ENCODE measurements at places on chromosomes 2 and 18. TPM values are rescaled to one million over a fixed set of nuclear protein-coding genes. Genes with fewer than 3 reads are reported as not detected.

- H3K27me3 ChIP-seq, result no peaks in the 10 kb centered on the region
- H3K4me1 ChIP-seq, result no peaks in the 10 kb centered on the region
These were observed 372.5 kb upstream of the KLHL29 start for GRCh38 chr2:23012499-23012898.

- no peak for DNase-seq
- H3K27me3 ChIP-seq, result no peaks in the 10 kb centered on the region
- no peak overlapping the region for H3K27ac ChIP-seq
These were observed 43.4 kb upstream of the DSC1 start for GRCh38 chr18:31206071-31206470.

DNA sequence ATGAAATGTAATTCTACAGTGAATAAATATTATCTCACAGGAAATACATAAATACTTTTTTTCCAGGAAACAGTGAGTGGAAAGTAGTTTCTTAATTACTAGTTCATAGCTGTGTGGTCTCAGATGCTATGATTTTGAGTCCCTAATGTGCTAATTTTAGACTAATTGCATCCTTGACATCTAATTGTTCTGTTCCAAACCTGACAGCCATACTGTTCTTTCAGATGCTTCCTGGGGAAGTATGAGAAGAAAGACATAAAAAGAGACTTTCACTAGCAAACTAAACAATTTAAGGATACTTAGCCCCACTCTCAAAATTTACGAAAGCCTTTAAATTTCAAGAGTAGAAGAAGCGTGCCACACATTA lies 350.9 kb upstream of the CDH20 start:
- no peak overlapping the region for H3K4me3 ChIP-seq
- H3K27ac ChIP-seq, result no peak overlapping the region
- H3K27me3 ChIP-seq, result no peaks in the 10 kb centered on the region
- DNase-seq, result no peak

GRCh38 chr2:138321458-138321857 lies 180.1 kb upstream of the SPOPL start:
- no peaks in the 10 kb centered on the region for H3K36me3 ChIP-seq
- no peak overlapping the region for H3K4me3 ChIP-seq
- DNase-seq, result no peak
- H3K27ac ChIP-seq, result no peak overlapping the region

DNA sequence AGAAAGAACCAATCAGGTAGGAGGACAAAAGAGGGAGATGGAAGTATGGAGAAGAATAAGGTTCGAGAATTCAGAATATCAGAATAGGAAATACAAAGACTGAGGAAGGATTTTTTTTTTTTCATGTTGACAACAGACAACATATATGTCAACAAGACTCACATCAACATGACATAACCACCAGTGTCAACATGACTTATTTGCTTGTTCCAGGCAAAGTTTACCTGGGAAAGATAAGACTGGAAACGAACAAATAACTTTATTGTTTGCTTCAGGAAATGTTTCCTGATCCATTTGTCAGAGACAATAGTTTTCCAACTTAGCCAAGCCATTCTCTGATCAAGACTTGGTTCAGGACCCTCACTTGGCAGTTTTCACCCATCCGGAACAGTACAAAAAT lies 321.9 kb upstream of the NETO1 start:
- no peaks in the 10 kb centered on the region for H3K36me3 ChIP-seq
- H3K4me1 ChIP-seq, result no peaks in the 10 kb centered on the region
- no peak overlapping the region for H3K27ac ChIP-seq
- no peak for DNase-seq

DNA sequence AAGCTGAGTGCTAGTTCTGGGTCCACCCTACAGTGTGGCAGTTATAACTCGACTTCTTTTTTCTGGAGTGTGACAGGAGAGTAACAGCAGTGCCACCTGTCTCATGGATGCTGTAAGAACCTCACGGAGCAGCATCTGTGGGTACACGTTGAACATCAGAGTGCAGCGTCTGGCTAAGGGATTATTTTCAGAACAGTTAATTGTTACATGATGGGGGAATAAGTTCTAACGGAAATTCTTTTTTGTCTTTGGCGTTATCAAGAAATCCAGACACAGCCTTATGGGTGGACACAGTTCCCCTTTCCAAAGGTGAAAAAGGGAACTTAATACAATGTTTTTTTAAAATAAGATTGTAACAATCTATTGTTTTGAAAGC lies 28.3 kb upstream of the TOGARAM2 start:
- H3K27me3 ChIP-seq, result no peaks in the 10 kb centered on the region
- no peak for DNase-seq
- H3K4me3 ChIP-seq, result no peak overlapping the region
- H3K36me3 ChIP-seq, result peaks cover 15% of the 10 kb centered on the region

DNA sequence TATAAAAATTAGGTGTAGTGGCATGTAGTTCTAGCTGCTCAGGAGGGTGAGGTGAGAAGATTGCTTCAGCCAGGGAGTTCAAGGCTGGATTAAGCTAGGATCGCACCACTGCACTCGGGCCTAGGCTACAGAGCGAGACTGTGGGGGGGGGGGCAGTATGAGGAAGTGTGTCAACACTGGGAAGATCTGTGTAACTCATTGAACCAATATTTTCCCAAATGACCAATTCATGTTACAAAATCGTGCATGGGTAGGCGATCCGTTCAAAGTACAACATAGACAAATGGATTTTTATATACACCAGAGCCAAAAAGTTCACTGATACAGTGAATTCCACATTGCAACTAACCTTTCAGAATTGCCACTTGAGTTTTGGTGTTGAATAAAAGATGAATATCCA lies 8.1 kb downstream of the SMAD4 start:
- H3K27me3 ChIP-seq, result no peaks in the 10 kb centered on the region
- H3K4me1 ChIP-seq, result peaks cover 6% of the 10 kb centered on the region
- DNase-seq, result no peak

The C2orf72 gene
- 0.02 TPM for polyA plus RNA-seq

The MEIS1 gene
- polyA plus RNA-seq, result 15.5 TPM

The ELOA2 gene
- not detected for polyA plus RNA-seq

The OTOS gene
- 2.4 TPM for polyA plus RNA-seq
